ENCODE measurements at places on chromosomes 16 and 17. TPM values are rescaled to one million over a fixed set of nuclear protein-coding genes. Genes with fewer than 3 reads are reported as not detected.

- H3K27me3 ChIP-seq = no peaks in the 10 kb centered on the region
- H3K4me1 ChIP-seq = no peaks in the 10 kb centered on the region
- DNase-seq = no peak
- H3K4me3 ChIP-seq = no peak overlapping the region
- H3K36me3 ChIP-seq = no peaks in the 10 kb centered on the region
- H3K27ac ChIP-seq = no peak overlapping the region
Observed at GRCh38 chr17:17518951-17519350, 22.8 kb upstream of the RASD1 start.

GRCh38 chr17:37233036-37233435 lies 142.7 kb upstream of the C17orf78 start:
- no peak overlapping the region for H3K27ac ChIP-seq
- peaks cover 13% of the 10 kb centered on the region for H3K36me3 ChIP-seq
- no peaks in the 10 kb centered on the region for H3K4me1 ChIP-seq
- no peaks in the 10 kb centered on the region for H3K27me3 ChIP-seq
- no peak overlapping the region for H3K4me3 ChIP-seq

DNA sequence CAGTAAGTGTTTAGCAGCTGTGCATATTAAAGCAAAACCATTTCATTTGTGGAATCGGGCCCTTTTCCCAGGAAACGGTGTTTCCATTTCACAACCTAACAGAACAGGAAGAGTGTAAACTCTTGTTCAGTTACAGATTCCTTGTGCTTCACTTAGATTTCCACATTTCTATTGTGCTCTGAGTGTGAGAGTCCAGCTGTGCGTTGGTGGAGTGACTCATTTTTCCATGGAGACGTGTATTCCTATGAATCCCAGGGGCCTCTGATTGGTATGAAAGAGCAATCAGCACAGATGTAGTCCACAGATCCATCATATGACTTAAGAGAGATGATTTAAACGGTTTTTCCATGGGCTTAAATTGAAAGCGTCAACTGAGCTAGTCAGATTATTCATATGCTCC lies 13.3 kb upstream of the CAVIN1 start:
- H3K36me3 ChIP-seq = no peaks in the 10 kb centered on the region
- no peaks in the 10 kb centered on the region for H3K27me3 ChIP-seq
- H3K4me1 ChIP-seq = no peaks in the 10 kb centered on the region
- H3K27ac ChIP-seq = no peak overlapping the region
- no peak overlapping the region for H3K4me3 ChIP-seq

GRCh38 chr17:44549686-44550085 lies 7.6 kb upstream of the FZD2 start:
- no peaks in the 10 kb centered on the region for H3K36me3 ChIP-seq
- H3K4me3 ChIP-seq = no peak overlapping the region
- H3K27ac ChIP-seq = no peak overlapping the region
- H3K4me1 ChIP-seq = no peaks in the 10 kb centered on the region

DNA sequence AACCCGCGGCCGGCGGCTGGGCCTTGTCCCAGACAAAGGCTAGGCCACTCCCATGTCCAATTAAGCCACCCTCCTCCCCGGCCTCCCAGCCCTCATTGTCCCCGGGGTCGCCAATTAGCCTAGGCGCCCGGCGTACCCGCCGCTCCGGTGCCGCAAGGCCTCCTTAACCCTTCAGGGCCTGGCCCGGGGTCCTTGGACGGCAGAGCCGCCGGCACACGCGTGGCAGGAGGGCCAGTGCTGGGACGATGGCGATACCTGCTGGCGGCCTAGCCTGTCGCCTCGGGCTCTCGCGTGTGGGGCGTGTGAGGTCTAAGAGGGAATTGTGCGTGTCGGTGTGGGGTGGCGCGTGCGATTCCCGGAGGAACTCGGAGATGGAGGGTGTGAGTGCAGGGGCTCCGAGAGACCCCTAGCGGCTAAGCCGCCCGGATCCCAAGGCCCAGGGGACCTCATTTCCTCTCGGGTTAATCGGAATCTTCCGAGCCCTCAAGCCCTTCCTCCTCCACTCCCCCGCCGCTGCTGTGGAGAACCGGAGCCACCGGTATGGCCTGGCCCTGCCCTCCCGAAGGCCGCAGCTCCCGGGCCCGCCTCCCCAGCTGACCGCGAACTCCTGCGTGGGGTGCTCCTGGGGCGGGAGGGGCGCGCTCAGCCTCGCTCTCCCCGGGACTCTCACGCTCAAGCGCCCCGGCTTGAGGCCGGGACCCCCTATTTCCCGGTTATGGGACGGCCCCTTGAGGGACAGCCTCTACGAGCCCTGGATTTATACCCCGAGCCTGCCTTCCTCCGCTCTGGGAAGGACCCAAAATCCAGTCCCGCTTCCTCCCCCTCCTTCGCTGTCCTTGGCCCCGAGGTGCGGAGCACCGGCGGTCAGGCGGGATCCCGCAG lies 11.9 kb downstream of the TBX2 start:
- peak overlapping the region; percentile 59 for H3K4me3 ChIP-seq
- no peaks in the 10 kb centered on the region for H3K36me3 ChIP-seq
- peaks cover 37% of the 10 kb centered on the region for H3K27me3 ChIP-seq
- H3K27ac ChIP-seq = no peak overlapping the region
- H3K4me1 ChIP-seq = peaks cover 19% of the 10 kb centered on the region

DNA sequence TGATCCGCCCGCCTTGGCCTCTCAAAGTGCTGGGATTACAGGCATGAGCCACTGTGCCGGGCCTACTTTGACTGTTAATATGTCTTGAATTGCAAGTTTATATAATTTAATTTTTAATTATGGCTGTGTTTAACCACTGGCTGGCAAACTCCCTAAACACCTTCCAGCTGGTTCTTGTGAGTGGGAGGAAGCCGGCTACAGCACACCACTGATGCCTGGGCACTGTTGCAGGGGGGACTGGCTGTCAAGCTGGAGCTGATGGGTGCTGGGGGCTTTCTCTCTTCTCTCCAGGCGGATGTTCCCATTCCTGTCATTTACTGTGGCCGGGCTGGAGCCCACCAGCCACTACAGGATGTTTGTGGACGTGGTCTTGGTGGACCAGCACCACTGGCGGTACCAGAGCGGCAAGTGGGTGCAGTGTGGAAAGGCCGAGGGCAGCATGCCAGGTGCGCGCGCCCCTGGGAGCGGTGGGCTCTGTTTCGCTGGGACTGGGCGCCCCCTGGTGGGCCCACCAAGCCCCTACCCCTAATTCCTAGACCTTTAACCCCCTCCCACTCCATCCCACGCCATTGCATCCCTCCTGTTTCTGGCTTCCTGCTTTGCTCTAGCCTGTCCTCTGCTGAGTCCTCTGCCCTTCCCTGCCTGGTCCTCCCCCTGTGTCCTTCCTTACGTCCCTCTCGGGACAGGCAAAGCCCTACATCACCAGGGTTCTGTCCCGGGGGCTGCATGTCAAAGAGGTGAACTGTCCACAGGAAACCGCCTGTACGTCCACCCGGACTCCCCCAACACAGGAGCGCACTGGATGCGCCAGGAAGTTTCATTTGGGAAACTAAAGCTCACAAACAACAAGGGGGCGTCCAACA lies 9.5 kb downstream of the TBX21 start:
- H3K27ac ChIP-seq = peak overlapping the region; percentile 75
- peak; percentile 48 for DNase-seq
- H3K36me3 ChIP-seq = peaks cover 62% of the 10 kb centered on the region
- peaks cover 42% of the 10 kb centered on the region for H3K4me1 ChIP-seq
- H3K4me3 ChIP-seq = no peak overlapping the region

GRCh38 chr17:78314683-78315354 lies 45.1 kb downstream of the SOCS3 start:
- no peaks in the 10 kb centered on the region for H3K36me3 ChIP-seq
- DNase-seq = peak; percentile 39
- peak overlapping the region; percentile 55 for H3K4me3 ChIP-seq
- H3K27me3 ChIP-seq = peaks cover 1% of the 10 kb centered on the region
- H3K4me1 ChIP-seq = peaks cover 49% of the 10 kb centered on the region

DNA sequence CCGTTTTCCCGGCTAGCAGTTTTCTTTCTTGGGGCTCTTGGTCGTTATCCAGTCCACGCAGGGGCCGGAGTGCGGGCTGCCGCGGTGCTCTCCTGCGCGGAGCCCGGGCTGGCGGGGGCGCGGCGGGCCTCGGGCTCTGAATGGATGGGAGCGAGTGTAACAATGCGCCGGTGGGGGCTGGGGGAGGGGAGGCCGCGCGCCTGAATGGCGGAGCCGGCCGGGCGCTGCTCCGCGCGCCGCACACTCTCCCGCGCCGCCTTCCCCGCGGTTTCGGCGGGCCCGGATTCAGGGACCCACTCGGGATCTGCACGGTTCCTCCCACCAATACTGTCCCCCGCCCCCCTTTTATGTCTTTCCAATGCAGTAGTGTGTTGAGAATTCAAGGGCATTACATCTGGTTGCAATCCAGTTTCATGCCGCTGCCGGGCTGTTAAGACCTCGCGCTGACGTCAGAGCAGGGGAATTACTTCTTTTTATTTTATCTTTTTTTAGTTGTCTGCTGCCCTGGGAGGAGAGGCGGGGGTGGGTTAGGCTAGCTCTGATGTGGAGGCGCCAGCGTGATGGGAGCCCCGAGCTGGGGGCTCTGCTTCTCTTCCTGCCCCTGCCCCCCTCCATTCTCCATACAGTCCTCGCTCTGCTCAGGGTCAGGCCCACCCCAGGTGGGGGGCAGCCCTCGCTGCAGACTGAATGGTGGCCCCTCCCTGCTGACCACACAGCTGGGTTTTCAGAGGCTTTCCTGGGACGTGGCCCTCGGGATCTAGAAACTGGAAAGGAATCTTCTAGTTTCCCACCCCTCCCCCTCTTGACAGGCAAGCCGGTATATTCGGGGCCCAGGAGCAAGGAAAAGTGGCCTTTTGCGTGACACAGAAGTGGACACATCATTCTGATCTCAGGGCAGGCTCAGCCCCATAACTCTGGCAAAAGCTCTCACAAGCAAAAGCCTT lies 1.8 kb downstream of the RAI1 start:
- H3K4me3 ChIP-seq = peak overlapping the region; percentile 87
- H3K27me3 ChIP-seq = no peaks in the 10 kb centered on the region
- peaks cover 19% of the 10 kb centered on the region for H3K4me1 ChIP-seq
- DNase-seq = peak; percentile 73
- H3K36me3 ChIP-seq = no peaks in the 10 kb centered on the region

DNA sequence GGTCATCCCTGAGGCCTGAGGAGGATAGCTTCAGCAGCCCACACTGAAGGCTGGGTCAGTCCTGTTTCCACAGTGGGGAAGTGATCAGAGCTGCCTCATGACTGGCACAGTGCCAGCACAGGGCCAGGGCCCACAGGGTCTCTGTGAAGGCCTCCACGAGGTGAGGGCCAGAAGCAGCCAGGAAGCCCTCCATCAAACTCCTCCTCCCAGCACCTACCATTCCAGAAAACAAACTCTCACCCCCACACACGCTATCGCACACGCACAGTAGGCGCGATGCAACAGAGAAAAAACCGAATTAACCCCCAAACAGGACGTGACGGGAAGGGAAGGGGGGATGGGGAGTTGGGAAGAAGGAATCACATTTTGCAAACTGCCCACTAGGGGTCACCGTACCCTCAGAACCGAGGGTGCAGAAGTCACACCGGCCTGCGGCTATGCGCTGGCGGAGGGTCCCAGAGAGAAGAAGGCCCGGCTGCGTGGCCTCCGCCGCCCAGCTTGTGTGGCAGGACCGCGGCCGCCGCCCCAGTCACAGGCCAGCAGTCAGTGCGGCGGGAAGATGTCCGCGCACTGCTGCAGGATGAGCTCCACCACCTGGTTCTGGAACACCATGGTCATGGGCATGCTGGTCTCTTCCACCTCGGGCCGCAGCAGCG lies 37.6 kb downstream of the ARHGAP27 start:
- peaks cover 21% of the 10 kb centered on the region for H3K36me3 ChIP-seq
- peak; percentile 51 for DNase-seq
- no peaks in the 10 kb centered on the region for H3K4me1 ChIP-seq
- H3K27ac ChIP-seq = no peak overlapping the region
- H3K4me3 ChIP-seq = no peak overlapping the region

DNA sequence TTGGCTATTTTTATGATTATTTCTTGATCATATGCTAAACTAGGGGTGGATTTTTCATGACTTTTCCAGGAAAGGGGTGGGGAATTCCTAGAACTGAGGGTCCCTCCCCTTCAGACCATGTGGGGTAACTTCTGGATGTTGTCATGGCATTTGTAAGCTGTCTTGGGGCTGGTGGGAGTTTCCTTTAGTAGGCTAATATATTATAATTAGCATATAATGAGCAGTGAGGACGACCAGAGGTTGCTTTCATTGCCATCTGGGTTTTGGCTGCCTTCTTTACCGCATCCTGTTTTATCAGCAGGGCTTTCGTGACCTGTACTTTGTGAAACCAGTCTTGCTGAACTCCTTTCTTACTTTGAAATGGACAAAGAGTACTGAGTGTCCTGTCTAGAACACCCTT lies 40.4 kb upstream of the ABCA5 start:
- no peak for DNase-seq
- no peaks in the 10 kb centered on the region for H3K36me3 ChIP-seq
- H3K4me1 ChIP-seq = no peaks in the 10 kb centered on the region
- peaks cover 3% of the 10 kb centered on the region for H3K27me3 ChIP-seq
- no peak overlapping the region for H3K27ac ChIP-seq

DNA sequence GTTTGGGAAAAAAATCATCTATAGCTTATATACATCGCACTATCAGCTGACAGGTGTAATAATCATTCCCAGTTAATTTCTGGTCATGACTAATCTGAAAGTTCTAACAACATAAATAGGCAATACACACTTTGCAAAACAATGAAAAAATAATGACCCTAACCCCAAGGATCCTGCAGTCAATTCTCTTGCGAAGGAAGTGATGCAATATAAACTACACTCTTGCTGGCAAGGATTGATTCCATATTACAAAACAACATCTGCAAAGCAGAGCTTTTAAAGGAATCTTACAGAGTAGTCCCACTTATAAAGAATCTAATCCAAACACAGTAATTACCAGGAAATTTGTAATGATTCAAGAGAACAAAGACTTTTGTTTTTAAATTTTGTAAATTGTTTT lies 73.4 kb downstream of the MYO1D start:
- no peak for DNase-seq
- no peak overlapping the region for H3K4me3 ChIP-seq
- no peaks in the 10 kb centered on the region for H3K36me3 ChIP-seq
- no peak overlapping the region for H3K27ac ChIP-seq
- H3K27me3 ChIP-seq = peaks cover 4% of the 10 kb centered on the region

- no peak for DNase-seq
- H3K27ac ChIP-seq = peak overlapping the region; percentile 72
- H3K4me3 ChIP-seq = no peak overlapping the region
- peaks cover 91% of the 10 kb centered on the region for H3K4me1 ChIP-seq
Observed at GRCh38 chr17:1377334-1377733, 22.7 kb downstream of the YWHAE start.

MYCBPAP gene
- 8.5 TPM for total RNA-seq

CDRT4 gene
- 5.7 TPM for total RNA-seq

PRSS27 gene
- total RNA-seq = 2.4 TPM

KRTAP16-1 gene
- total RNA-seq = not detected
